ENCODE measurements at places on chromosomes 5 and 9.

GRCh38 chr9:36148311-36149051, 11.9 kb downstream of the GLIPR2 start:
- DNase-seq: peak; percentile 85

DNA sequence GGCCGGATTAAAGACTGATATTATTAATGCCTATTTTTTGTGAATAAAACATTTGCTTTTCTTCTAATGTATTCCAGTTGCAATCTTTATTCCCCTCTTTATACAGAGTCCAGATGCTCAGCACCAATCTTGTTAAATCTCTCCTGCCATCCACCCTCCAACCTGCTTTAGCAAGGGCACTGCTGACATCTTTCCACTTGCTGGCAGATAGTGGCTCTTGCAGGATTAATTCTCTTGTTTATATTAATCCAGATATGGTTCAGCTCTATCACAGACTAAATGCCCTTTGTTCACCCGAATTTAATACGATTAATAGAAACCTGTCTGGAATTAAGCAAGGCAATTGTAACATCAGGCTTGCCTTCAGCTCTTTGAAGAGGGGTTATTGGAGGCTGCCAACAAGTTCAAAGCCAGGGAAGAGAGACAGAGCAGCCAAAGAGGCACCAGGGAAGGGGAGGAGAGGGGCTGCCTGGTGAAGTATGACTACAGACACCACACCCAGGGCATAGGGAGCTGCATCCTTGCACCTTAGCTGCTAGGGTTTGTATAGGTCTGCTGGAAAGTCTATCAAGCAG, 236.2 kb downstream of the SAXO1 start:
- no peak for DNase-seq

- no peak for DNase-seq
Measured at GRCh38 chr5:167460449-167461020, 830.9 kb upstream of the WWC1 start.

GRCh38 chr5:179906795-179907555, 722 bp downstream of the TBC1D9B start:
- no peak for DNase-seq

DNA sequence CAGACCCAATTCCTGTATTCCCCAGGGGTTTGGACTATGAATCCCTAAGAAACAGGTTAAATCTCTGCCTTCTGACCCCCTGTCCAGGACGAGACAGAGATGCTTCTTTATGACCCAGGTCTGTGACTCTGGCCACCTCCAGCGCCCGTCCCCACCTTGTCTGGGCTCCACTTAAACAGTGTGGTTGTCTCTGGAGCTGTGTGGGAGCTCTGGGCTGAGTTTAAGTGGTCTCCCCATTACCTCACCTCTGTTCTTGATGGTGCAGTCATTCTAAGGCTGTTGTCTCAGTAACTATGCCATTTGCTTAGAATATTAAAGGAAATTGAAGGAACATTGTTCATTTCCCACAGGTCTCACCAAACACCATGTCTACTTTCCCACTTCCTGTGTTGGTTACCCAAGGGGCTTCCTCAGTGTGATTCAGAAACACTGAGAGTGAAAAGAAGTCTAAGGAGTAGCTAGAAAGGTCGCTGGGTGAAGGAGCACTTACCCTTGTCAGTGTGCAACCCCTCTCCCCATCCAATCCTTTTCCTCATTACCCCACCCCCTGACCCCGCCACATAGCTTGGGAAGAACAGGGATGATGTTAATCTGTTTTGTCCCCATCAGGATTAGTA, 127.8 kb upstream of the CKMT2 start:
- no peak for DNase-seq

DNA sequence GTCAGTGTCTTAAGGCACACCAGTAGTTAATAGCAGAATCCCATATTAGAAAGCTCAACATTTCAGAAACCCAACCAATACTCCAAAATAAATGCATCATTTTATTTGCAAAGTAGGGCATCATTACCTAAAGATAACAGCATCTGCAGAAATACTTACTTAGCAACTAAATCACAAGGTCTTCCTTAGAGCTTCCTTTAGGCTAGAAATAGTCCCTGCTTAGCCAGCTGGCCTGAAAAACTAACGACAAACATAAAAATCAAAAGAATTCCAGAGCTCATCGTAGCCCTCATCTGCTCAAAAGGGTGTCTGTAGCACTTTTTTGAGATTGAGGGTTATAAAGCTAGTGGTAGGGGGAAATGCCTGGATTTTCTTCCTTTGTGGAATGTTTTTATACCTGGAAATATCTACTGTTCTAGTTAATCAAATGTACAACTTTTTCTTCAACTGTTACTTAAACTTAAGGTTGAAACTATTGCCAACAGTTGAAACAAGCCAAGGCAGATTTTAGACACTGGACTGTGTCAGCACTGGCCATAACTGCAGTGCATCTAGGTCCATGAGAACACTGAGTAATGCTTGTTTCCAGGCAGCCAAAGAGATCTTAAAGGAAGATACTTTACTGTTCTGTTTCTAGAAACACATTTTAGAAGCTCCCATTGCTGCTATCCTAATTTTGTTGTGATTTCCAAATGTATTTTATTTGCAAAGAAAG, 129.4 kb upstream of the RASA1 start:
- no peak for DNase-seq

DNA sequence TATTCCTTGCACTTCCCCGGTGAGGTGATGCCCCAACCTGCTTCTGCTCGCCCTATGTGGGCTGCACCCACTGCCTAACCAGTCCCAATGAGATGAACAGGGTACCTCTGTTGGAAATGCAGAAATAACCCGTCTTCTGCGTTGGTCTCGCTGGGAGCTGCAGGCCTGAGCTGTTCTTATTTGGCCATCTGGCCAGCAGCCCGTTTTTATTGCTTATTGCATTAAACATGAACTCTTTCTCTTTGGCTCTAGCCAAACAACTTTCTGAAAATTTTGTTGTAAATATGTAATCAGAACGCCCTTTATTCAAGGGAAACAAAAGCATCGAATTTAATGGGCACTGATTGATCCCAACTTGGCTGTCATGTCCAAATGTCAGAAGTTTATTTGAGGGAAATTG, 124.7 kb upstream of the FTMT start:
- DNase-seq: no peak

- no peak for DNase-seq
Measured at GRCh38 chr9:95910770-95911340, 35.4 kb downstream of the ERCC6L2 start.

GRCh38 chr9:94084314-94084713, at the start of gene PTPDC1:
Gene PTPDC1, plus strand, starts transcription at chr9:94084464. Its CDS starts 67 bp downstream, at chr9:94084531.
- no peak for DNase-seq

DNA sequence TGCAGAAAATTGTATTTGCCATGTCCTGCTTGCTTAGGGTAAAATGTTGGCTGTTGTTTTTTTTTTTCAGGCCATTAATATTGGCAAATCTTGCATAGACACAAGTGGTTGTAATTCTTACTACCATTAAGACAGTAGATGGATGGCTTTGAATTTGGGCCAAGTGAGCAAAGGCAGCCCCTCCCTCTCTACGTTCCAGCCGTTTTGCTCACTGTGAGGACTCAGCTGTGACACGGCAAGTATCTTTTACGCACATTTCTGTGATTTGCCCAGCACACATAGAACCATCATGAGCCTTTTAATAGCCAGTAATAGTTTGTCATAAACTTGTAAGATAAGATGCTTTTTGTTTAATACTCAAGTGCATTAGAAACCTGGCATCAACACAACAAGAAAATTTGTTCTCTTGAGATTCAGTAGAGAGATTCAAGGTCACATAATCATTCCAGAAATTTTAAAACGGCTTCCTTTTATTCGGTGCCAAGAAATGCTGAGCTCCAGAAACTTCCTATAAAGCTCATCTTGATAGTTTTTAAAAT, 205.2 kb upstream of the ADCY2 start:
- no peak for DNase-seq

DNA sequence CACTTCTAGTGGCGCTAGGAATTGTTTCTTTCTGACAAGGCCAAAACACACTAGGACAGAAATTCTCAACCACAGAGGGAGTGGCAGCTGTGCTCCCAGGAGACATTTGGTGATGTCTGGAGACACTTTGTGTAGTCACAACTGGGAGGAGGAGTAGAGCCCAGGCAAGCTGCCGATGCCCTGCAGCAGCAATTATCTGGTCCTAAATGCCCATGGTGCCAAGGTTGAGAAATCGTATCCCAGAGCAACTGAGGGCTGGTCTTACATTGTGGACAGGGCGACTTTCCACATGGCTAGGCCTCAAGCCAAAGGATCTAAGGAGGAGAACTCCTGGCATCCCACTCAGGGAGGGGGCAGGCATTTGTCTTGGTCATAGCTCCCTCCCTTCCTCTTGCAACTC, 259.9 kb downstream of the GADD45G start:
- no peak for DNase-seq

GRCh38 chr5:172582940-172583339, 58.1 kb upstream of the NEURL1B start:
- DNase-seq: no peak

- DNase-seq: no peak
Measured at GRCh38 chr5:67490543-67491321, 294.1 kb upstream of the CD180 start.

DNA sequence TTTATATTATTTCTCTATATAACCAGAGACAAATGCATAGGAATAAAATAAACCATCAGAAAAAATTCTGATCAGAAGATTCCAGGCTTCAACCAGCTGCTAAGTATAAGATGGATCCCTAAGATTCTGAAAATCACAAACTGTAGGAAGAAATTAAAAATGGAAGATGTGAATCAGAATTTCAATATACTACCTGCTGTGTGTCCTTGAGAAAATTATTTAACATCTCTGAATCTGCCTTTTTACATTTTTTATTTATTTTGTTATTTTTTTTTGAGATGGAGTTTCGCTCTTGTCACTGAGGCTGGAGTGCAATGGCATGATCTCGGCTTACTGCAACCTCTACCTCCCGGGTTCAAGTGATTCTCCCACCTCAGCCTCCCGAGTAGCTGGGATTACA, 187.2 kb downstream of the GNAQ start:
- DNase-seq: no peak

GRCh38 chr5:55993731-55994494, 850 bp downstream of the IL6ST start:
- DNase-seq: no peak

- no peak for DNase-seq
Measured at GRCh38 chr5:176606032-176606431, 3.9 kb downstream of the GPRIN1 start.

GRCh38 chr5:163512526-163512925, 7.1 kb downstream of the MAT2B start:
- no peak for DNase-seq

DNA sequence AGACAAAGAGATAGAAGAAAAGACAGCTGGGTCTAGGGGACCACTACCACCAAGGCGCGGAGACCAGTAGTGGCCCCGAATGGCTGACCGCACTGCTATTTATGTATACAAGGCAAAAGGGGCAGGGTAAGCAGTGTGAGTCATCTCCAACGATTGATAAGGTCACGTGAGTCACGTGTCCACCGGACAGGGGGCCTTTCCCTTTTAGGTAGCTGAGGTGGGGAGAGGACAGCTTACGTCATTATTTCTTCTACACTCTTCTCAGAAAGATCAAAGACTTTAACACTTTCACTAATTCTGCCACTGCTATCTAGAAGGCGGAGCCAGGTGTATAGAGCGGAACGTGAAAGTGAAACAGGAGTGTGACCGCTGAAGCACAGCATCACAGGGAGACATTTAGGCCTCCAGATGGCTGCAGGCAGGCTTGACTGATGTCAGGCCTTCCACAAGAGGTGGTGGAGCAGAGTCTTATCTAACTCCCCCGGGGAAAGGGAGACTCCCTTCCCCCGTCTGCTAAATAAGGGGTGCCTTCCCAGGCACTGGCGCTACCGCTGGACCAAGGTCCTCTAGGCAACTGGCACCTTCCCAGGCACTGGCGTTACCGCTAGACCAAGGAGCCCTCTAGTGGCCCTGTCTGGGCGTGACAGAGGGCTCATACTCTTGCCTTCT, 6.1 kb upstream of the PRR16 start:
- DNase-seq: peak; percentile 63

DNA sequence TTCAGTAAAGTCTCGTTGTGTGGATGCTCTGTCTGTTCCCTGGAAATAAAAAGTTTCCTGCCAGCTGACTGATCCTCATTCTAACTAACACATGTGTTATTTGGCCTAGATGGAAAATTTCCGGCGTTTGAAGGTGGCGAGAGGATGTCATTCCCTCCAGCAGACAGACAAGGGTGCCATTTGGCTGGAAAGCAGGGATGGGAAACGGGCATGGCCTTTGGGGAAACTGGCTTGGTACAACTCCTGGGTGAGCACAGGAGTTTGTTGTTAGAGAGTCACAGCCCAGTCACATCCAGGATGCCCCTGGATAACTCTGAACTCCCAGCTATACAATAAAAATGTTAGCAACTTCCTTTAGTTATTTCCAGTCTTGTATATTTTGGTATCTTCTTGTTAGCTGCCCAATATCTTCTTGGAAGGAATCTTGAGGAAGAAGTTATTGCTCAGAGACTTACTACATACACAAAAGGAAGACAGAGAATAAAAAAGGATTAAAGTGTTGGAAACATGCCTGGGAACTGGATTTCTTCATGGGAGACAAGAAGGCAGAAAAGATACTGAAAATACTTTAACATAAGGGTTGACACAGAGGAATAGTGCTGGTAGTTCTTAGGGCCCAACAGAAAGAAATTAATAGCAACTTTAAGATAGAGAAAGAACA, 41.9 kb downstream of the TEK start:
- DNase-seq: no peak

DNA sequence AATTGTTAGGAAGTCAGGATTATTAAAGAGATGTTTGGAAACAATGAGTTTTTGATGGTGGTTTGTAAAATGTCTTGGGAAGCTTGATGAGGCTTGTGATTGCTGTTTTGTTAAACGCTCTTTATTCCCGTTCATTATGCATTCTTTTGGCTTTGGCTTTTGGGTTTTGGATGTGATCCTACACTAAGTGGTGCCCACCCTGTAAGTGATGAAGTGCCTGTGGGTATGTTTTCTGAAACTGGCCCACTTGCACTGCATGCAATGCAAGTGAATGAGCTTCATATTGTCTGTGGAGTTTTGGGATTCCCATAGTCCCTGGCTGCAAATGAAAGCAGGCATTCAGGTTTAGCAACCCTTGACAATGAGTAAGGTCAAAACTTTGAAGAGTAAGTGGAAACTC, 1035.5 kb upstream of the WWC1 start:
- no peak for DNase-seq

DNA sequence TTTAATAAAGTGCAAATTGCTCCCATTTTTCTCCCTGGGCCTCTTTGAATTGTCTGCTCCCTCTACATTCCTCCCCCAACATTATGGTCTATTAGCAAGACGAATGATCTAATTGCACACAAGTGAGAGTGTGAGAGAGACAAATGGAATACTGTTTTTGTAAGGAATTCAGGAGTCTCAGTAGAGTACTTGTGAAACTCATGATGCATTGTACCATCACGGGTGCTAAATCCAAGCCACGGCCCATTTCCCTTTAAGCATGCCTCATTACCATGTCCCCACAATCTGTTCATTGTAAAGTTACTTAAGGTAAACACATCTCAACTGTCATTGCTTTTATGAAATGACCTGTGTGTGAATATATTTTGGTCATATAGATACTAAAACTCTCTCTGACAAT, 62.8 kb downstream of the CD180 start:
- DNase-seq: no peak

GRCh38 chr5:129724222-129724621, 23.7 kb upstream of the MINAR2 start:
- DNase-seq: no peak

GRCh38 chr9:92740446-92740961, 24.1 kb downstream of the BICD2 start:
- DNase-seq: no peak

GRCh38 chr5:124745928-124746915, at the start of gene ZNF608:
Gene ZNF608, minus strand, starts transcription at chr5:124746639. Its CDS starts 1,650 bp downstream, at chr5:124744989.
- no peak for DNase-seq

GRCh38 chr9:124768750-124769548, 2.2 kb downstream of the NR6A1 start:
- no peak for DNase-seq

- no peak for DNase-seq
Measured at GRCh38 chr9:89194421-89195130, 16.0 kb upstream of the SHC3 start.

All from natural killer cell treated with Interleukin-12 subunit alpha and Interleukin-12 subunit beta and Interleukin-15 and Interleukin-18, amount 100 ng/mL, for 72 hours (primary cell).